ENCODE measurements at places on chromosomes 16 and 17.

DNA sequence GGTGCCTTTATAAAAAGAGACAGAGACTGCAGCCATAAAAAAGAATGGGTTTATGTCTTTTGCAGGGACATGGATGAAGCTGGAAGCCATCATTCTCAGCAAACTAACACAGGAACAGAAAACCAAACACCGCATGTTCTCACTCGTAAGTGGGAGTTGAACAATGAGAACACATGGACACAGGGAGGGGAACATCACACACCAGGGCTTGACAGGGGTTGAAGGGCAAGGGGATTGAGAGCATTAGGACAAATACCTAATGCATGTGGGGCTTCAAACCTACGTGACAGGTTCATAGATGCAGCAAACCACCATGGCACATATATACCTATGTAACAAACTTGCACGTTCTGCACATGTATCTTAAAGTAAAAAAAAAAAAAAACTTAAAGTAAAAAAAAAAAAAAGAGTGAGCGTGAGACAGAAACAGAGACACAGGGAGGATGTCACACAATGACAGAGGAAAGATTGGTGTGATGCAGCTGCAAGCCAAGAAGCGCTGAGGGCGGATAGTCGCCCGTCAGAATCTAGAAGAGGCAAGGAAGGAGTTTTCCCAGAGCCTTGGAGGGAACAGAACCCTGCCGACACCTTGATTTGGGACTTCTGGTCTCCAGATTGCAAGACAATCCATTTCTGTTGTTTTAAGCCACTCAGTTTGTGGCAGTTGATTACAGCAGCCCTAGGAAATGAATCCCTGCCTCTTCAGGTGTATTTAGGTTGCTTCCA, 27.4 kb upstream of the TNS4 start:
- no peak for DNase-seq

- no peak for DNase-seq
These were observed 5.4 kb downstream of the CTRL start for GRCh38 chr16:67926181-67926750.

DNA sequence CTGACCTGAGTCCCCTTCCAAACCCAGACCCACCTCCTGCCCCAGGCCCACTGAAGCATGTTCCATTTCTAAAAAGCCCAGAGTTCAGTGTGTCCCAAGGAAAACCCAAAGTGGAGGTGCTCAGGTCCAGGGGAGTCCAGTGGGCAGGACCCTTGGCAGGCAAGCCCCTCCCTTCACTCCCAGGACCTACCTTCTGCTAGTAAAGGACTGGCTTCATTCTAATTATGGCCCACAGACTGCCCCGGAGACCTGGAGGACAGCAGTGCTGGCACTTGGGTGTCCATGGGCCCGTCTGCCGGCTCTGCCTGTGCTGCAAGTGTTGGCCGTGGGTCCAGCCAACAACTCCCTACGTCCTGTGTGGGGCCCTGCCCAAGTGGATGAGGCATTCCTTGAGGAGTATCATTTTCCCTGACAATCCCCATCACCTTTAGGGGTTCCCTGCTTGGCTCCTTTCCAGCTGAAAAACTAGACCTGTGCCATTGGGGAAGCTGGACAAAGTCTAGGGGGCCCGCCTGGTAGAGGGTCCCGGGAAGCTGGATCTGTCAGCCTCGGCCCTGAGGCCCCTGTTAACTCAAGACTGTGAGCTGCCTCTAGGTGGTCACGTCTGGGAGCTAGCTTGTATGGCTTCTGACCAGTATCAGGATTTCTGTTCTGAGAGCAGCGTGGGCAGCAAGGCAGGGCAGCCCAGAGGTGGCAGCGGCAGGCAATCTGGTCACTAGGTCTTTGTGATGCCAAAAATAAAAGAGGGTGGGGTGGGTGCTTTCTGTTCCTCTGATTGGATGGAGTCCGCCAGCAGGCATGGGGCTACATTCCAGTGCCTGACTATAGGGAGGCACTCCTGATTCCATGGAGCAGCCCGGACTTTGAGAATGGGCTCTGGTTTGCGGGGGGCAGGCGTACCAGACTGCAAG, 8.2 kb downstream of the CBX2 start:
- no peak for DNase-seq

DNA sequence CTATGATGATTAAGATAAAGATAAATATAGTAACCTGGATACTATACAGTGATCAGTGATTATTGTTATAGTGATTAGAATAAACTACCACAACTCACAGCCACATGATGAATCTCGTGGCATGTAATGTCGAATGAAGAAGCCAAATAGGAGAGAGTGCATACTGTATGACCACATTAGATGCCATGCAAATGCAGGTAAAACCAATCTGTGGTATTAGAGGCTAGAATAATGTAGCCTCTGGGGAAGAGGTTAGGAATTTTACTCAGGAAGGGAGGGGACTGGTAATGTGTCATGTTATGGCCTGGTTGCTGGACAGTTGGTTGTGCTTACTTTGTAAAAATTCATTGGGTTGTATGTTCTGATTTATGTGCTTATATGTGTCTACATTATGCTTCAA, 402.7 kb downstream of the CDH13 start:
- DNase-seq = no peak

GRCh38 chr17:62101090-62101489, 36.0 kb upstream of the MED13 start:
- no peak for DNase-seq

DNA sequence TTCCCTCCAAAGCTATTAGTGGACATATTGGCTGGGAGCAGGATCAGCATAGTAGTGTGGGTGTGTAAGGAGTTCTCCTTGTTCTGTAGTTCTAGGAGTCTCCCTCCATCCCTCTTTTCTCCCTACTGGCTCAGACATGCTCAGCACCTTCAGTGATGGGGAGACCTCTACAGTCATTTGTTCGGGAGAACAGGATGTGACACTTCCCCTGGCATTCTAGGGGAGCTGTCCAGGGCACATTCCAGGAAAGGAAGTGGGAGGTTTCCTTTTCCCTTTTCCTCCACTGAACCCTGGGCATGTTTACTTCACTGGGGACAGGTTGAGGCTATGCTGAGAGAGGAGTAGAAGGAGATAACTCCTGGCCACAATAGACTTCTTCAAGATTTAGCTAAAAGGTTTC, 86.5 kb downstream of the MYH13 start:
- no peak for DNase-seq

GRCh38 chr16:56421313-56421712, 4.0 kb downstream of the AMFR start:
- no peak for DNase-seq

DNA sequence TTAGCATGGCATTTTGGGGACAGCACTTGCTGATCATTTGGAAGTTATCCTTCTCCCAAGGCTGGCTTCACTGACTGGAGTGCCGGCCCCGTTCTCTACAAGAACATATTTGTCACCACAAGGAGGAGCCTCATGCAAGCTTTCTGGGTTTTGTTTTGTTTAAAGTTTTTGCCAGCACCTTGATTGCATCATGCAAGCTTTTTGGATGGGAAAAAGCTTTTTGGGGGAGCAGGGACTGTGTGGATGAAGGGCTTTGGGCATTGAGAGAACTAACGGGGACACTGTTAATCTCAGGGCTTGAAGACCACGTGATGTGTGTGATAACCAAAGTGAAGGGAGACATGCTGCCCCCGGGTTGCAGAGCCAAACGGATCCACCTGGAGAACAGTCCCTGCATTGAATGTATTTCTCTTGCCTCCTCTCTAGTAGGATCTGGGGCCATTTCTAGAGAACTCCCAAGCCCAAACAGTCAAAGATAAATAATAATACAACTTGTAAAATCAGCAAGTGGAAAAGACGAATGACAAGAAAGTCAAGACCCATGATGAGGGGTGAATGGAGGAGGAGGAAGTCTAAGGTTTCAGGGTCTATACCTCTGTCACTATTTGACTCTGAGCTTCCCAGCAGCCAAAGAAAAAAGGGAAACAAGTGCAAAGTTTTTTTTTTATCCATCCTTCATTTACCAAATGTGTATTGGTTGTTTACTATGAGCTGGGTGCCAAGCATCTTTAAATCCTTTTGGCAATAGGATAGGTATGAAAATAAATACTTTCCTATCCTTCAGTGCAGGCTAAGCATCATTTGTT, 17.2 kb downstream of the TMEM114 start:
- DNase-seq = no peak

GRCh38 chr17:27530764-27531391, 74.6 kb downstream of the KSR1 start:
- no peak for DNase-seq

DNA sequence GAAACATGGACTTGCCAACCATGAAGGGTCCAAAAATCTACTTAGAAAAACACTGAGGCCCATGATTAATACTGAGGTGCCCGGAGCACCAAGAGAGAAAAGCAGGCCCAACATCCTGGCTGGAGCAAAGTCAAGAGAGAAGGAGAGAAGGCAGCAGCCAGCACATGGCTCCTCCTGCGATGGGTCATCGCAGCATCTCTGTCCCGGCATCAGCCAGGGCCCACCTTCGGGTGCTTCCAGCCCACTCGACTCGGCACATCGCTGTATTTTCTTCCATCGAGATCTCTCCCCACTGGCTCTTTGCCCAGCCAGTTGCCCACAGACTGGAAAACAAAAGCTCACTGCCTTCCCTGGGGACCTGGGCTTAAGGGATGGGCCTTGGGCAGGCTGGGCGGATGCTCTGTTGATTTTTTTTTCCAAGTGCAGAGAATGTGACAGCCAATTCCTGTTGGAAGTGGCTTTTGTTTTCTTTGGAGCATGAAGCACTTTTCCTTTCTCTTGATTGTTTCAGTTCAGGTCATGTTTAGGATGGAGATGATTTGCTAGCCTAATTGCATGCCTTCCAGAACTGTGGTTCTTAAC, 58.1 kb downstream of the CYB5B start:
- DNase-seq = no peak

- DNase-seq = no peak
These were observed 56.5 kb downstream of the RNF213 start for GRCh38 chr17:80316927-80317705.

DNA sequence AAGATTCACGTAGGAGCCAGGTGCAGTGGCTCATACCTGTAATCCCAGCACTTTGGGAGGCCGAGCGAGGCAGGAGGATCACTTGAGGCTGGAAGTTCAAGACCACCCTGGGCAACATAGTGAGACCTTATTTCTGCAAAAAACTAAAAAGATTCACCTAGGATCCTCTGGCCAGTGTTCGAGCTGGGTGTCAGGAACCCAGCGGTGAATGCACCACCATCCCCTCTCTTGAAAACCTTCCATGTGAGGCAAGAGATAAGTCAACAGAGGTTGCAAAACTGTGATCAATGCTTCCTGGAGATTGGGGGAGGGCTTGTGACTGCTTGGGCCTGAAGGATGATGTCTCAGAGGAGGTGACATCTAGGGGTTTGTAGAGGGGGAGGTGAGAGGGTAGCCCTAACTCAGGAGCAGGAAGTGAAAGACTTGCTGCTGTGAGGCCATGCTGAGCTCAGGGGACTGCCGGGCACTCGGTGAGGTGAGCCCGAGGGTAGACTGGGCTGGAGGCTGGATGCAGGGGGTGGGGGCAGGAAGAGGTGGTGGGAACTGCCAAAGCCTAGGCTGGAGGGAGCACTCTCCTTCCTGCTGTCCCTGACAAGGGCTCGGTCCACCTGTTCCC, 11.7 kb downstream of the GJD3 start:
- DNase-seq = no peak

DNA sequence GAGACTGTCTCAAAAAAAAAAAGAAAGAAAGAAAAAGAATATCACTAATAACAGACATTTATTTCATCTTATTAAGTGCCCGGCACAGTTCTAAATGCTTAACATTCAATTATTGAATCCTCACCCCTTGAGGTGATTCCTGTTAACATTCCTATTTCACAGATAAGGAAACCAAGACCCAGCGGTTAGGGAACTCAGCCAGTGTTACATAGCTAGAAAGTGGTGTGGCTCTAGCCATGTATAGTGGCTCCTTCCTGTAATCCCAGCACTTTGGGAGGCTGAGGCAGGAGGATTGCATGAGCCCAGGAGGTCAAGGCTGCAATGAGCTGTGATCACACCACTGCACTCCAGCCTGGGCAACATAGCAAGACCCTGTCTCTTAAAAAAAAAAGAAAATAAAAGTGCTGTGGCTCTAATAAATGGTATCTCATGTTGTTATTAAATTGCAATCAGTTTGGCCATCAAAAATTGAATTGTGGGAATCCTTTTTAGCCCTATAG, 28.1 kb downstream of the ZNRF1 start:
- DNase-seq = no peak

DNA sequence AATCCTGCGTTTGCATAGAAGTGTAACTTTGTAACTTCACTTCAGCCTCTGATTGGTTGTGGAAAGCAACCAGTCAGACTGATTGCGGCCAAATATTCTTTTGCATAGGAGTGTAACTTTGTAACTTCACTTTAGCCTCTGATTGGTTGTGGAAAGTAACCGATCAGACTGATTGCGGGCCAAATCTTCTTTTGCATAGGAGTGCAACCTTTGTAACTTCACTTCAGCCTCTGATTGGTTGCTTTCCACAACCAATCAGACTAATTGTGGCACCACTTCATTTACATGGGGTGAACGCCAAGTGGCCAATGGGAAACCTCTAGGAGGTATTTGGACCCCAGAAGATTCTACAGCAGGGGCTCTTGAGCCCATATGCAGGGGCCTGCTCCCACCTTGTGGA, 1.8 kb upstream of the TMEM98 start:
- DNase-seq = no peak

DNA sequence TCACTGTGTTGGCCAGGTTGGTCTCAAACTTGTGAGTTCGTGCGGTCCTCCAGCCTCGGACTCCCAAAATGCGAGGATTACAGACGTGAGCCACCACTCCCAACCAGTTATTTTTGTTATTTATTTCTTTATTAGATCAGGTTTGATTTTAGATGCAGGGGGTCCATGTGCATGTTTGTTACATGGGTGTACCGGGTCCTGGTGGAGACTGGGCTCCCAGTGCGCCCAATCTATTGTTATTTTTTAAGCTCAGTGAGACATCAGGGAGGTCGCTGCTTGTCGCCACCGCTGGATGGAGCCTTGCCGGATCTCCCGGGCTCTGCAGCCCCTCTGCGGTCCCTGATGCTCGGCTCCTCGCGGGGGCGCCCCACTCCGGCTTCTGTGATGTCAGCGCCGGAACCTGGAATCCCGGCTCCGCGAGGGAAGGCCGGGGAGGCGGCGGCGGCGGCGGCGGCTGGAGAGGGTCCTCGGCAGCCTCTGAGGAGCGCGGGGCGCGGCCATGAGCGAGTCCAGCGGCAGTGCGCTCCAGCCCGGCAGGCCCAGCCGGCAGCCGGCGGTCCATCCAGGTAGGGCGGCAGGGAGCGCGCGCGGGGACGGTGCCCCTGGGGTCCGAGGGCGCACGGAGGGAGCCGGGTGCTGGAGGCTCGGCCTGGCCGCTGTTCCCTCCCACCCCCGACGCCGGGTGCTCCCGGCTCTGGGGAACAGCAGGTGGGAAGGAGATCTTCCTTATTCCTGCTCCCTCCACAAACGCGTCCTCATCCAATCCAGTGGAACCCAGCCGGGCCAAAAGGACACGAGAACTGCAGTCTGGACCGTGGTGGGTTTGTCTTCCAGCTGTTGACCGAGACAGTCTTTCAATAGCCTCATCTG, at the start of gene TMC7:
Gene TMC7, plus strand, starts transcription at position 370 of the 870 bp plus-strand sequence. Its CDS starts 130 bp downstream, at position 500.
- DNase-seq = no peak

GRCh38 chr17:78142119-78142861, 3.9 kb upstream of the C17orf99 start:
- DNase-seq = no peak

DNA sequence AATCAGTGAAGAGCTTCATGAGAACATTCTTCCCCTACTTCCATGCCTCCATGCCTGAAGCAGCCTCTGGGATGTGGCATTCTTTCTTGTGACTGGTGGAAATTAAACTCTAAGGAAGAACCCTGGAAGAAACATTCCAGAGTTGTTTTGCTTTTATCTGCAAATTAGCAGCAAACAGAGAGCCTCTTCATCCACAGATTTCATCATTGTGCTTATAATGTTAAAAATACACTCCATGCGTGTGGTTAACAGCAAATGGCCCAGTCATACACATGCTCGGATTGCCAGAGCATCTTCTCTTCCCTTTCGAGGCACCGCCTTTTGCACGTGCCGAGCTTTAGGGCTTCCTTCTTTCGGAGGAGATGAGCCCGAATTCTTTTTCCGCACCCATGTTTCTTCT, 411.3 kb downstream of the SNX29 start:
- DNase-seq = no peak

Data from stimulated activated CD4-positive, alpha-beta T cell treated with anti-CD3 and anti-CD28 coated beads, TNF-alpha, amount 100 ng/mL, for 4 hours (primary cell).